Anterior cingulate cortex (tissue), 58 donors: ENCODE measurements at places on chromosomes 6 and 20.
A peak's percentile ranks its signal among the peaks of the same experiment; 100 is the strongest.

- no peak for DNase-seq
Observed at GRCh38 chr6:47275640-47276039, 34.1 kb downstream of the TNFRSF21 start.

- no peak for DNase-seq
Observed at GRCh38 chr6:103154779-103155572, 1704.7 kb downstream of the HACE1 start.

- no peak for DNase-seq
Observed at GRCh38 chr6:124433387-124434160, 528.7 kb upstream of the RNF217 start.

- no peak for DNase-seq
Observed at GRCh38 chr20:50695135-50695872, 4.0 kb upstream of the RIPOR3 start.

DNA sequence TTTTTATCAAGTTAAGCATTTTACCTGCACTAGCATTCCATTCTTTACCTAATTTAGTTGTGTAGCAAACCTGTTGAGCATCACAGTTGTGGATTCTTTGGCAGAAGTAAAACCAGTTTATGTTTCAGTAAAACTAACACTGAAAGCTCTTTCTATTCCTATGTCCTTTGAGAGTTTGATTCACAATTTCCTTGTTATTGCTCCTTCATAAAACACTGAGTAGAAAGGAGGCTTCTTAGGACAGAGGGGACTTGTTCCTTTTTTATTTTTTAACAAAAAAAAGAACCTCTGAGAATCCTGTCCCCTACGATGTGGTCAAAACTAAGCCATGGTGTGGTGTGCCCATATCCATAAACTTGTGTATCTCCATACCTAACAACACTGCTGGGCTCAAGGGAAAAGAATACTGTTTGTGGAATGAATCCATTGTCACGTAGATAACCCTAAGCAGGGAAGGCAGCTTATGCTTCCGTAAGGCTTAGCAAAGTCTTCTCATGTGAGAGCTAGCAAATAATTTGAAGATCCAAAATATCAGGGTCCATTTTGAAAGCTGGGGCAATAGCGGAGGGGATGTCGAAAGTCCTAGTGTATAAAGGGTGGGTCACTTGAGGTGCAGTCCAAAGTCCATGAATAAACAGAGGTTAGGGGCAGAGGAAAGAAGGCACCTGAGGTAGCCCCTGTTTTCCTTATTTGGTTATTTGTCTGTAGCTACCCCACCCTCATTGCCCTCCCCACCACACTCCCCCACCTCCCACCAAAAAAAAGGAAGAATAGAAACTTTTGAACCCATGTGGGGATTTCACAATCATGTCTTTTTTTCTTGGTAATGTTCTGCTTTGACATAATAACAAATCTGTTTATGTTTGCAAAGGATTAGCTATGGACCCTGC is 71.0 kb downstream of the PLAGL1 start:
- DNase-seq: no peak

GRCh38 chr6:68007717-68008116 is 627.4 kb upstream of the ADGRB3 start:
- DNase-seq: no peak

GRCh38 chr6:148711833-148712654 is 34.8 kb upstream of the UST start:
- no peak for DNase-seq

DNA sequence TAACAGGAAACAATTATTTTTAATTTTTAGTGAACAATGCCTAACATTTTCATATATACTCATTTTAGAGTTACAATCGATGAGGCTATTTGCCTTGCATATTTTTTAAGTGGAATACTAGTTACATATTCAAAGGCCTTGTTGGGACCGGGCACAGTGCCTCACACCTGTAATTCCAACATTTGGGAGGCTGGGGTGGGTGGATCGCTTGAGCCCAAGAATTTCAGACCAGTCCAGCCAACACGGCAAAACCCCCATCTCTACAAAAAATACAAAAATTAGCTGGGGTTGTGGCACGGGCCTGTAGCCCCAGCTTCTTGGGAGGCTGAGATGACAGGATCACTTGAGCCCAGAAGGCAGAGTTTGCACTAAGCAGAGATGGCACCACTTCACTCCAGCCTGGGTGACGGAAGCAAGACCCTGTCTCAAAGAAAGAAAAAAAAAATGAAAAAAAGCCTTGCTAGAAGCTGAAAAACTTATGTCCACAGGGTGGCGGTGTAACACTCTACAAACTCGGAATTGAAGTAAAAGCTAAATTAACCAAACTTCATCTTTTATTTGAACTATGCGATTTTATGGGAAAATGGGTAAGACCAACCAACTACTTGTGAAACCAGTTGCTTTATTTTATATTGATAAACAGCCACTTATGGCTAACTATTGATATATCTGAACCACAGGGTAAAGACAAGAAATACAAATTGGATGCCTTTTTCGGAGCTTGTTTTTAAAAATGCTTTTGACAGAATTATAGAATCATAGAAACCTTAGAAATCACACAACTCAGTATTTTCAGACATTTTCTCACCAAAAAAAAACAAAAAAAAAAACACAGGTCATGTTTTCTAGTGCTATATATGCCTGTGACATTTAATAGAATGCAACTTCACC is 24.1 kb upstream of the ROS1 start:
- DNase-seq: peak; percentile 2

DNA sequence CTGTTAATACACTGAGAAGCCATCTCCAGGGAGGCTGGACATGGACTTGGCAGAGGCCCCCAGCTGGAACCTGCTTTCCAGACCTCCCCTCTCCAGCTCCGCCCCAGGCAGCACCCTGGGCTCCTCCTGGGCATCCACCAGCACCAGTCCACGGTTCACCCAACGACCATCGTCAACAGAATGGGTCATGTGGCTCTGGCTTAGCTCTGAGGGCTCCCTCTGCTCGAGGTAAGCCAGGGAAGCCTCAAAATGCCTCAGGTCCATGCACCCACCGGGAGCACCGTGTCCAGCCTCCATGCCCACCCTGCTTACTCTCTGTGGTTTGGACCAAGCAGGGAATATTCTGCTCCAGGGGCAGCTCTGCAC is 40.5 kb downstream of the WDR27 start:
- DNase-seq: no peak

DNA sequence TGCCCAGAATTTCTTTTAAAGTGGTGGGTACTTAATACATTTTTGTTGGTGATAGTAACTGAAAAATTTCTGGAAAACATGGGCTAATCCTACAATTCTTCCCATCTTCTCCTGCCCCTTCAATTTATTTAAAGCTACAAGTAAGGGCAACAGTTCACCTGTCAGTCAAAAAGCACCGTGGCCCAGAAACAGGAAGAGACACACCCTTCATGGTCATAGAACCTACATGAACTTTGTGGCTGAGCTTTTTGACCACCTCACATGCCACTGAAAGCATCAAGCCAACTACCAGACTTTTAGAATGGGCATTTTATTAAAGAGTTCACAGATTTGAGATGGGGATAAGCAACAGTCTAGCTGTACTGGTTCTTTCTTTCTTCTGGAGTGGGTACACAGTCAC is 201.1 kb upstream of the CNR1 start:
- no peak for DNase-seq

DNA sequence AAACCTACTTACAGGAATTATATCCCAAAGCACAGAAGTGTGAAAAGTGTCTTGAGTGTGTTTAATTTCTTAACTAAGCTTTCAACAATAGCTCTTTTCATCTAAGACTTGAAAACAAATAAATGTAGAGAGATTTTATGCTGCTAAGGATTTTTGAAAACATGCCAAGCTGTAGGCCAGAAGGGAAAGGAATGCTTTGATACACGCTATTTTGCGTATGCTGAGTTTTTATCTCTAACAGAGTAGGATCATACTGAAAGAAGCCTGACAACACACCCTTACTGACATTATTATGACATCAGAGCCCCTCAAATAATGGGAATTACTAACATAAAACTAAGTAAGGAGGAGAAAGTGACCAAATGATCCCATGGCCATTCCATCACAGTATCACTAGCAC is 265.5 kb downstream of the KHDC1L start:
- DNase-seq: no peak
